ENCODE measurements at places on chromosomes 2 and 18.

- DNase-seq = no peak
Measured at GRCh38 chr18:8949206-8949605, 153.3 kb upstream of the NDUFV2 start.

DNA sequence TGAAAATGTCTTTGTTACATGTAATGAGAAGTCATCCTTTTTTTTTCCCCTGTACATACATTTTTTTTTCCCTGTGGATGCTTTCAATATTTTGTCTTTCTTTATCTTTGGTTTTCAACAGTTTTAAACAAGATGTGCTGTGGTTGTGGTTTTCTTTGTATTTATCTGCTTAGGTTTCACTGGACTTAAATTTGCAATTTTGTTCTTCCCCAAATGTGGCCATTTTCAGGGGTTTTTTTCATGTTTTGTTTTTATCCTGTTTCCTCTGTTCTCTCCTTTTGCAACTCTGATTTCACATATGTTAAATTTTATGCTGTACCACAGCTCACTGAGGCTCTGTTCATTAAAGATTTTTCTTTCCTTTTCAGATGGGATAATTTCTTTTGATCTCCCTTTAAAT is 41.7 kb downstream of the GALNT1 start:
- no peak for DNase-seq

DNA sequence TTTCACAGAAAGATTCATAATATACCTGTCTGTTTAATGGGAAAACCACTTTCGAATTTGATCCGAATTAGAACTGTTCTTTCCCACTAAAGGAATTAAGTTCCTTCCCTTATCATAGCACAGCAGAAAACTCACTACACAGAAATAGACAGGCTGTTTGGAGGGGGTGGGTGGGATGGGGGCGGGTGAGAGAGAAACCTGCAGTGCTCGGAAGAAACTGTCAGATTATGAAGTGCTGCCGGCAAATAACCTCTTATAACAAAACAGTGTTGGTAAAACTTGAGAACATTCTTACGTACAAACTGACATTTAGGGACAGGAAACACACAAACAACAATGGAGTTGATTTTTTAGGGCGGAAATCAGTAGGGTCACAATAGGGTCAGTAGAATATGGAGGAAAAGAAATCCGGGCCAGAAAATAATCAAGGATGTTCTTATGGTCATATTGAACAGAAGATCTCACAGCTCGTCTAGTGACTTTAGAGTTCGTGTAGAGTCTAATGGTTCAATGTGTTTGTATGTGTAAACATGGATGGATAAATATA is 756.0 kb upstream of the LRATD1 start:
- no peak for DNase-seq

DNA sequence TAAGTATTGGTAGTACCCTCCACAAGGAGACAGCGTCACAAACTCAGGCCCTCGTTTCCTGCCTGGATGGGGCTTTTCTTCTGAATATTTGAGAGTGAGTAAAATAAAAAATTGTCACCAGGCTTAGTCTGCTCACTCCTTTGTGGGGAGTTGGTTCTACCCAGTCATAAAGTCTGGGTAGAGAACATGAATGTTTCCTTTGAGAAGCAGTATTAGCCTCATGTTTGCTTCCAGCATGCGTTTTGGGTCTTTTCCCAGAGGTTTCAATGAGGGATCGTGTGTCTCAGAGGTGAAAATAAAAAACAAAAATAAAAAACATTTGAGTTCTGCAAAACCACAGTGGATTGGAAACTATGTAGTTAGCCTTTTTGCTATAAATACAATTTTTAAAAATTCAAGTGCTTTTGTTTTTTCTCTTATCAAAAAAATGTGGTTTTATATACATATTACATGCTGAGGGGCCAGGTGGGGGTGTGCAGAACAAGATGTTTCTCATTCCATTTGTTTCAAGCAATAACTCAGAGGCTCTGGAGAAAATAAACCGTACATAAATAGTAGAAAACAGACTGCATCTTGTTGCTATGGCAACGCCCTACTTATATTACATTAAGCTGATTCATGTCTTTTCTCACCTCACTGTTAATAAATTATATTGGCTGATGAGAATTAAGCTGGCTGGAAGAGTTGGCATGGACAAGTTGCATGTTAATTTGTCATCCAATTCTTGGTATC is 225.4 kb upstream of the FBXO11 start:
- DNase-seq = no peak

GRCh38 chr2:108554528-108554927 is 20.3 kb downstream of the LIMS1 start:
- no peak for DNase-seq

- DNase-seq = no peak
Measured at GRCh38 chr2:46392561-46393346, 86.6 kb upstream of the TMEM247 start.

- DNase-seq = no peak
Measured at GRCh38 chr2:212897296-212897695, 254.1 kb downstream of the IKZF2 start.

DNA sequence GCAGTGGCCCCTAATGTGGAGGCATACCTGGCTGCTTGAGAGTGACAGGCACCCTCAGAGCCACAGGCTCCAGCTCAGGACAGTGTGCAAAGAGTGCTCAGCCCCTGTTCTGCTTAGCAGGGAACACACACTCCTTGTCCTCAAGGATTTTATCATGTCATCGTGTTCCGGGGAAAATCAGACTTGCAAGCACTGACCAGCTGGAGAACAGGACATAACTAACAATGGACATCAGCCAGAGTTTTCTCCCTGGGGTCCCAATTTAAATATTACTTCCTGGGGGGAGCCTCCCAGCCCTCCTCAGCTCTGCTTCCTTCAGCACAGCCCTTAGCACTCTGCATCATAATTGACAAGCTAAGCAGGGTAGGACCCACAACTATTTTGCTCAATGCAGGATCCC is 175.4 kb upstream of the ACAA2 start:
- DNase-seq = no peak

DNA sequence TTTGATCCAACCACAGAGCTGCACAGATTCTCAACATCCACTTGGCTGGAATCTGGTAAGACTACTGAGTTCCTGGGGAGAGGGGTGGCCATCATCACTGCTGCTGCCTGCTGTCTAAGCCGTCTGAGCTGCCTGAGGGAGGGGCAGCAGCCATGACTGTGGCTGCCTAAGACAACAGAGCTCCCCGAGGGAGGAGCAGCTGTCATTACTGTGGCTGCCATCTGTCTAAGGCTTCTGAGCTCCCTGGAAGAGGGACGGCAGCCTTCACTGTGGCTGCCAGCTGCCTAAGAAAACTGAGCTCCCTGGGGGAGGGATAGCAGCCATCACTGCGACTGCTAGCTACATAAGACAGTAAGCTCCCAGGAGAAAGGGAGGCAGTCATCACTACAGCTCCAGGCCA is 584.4 kb downstream of the NR4A2 start:
- DNase-seq = peak; percentile 76

- DNase-seq = peak; percentile 84
Measured at GRCh38 chr2:67215214-67216055, 181.7 kb upstream of the ETAA1 start.

- DNase-seq = no peak
Measured at GRCh38 chr18:6745504-6746031, 16.1 kb downstream of the ARHGAP28 start.

- no peak for DNase-seq
Measured at GRCh38 chr2:238801791-238802190, 46.1 kb upstream of the TWIST2 start.

DNA sequence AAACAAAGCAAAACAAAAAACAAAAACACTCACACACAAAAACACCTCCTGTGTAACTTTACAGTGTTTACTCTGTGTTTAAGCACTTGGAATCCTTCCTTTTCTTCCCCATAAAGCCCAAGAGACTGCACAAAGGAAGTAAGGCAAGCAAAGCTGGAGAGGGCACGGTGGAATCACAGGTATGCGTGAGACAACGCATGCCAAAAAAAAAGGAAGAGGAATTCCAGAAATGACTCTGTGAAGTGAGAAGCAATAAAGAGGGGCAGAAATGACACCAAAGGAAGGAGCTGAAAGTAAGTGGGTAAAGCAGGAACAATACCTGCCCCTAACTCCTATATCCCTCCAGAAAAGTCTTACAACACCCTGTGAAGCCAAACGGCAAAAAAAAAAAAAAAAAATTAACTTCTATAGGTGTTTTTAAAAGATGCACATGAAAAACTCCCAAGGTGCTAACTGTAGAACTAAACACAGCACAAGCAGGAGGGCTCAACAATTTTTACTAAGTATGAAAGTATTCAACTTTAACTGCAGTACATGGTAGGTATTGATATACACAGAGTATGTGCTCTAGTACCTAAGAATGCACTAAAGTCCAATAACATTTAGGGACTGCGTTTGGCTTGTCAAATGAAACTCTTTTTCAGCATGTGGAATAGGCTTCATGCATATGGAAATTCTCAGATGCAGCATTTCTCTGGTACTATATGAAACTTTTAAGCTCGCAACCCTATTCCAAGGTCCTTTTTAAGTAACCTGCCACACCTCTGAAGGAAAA is 9.1 kb downstream of the RND3 start:
- DNase-seq = peak; percentile 47

GRCh38 chr18:23684515-23685197 is 4.6 kb upstream of the LAMA3 start:
- no peak for DNase-seq

- DNase-seq = no peak
Measured at GRCh38 chr2:211070547-211070946, 514.1 kb downstream of the CPS1 start.

- no peak for DNase-seq
Measured at GRCh38 chr2:88239781-88240180, 69.6 kb downstream of the THNSL2 start.

GRCh38 chr2:168181825-168182224 is 65.6 kb downstream of the STK39 start:
- no peak for DNase-seq

- peak; percentile 63 for DNase-seq
Measured at GRCh38 chr2:60555783-60556139, 2.3 kb upstream of the BCL11A start.

DNA sequence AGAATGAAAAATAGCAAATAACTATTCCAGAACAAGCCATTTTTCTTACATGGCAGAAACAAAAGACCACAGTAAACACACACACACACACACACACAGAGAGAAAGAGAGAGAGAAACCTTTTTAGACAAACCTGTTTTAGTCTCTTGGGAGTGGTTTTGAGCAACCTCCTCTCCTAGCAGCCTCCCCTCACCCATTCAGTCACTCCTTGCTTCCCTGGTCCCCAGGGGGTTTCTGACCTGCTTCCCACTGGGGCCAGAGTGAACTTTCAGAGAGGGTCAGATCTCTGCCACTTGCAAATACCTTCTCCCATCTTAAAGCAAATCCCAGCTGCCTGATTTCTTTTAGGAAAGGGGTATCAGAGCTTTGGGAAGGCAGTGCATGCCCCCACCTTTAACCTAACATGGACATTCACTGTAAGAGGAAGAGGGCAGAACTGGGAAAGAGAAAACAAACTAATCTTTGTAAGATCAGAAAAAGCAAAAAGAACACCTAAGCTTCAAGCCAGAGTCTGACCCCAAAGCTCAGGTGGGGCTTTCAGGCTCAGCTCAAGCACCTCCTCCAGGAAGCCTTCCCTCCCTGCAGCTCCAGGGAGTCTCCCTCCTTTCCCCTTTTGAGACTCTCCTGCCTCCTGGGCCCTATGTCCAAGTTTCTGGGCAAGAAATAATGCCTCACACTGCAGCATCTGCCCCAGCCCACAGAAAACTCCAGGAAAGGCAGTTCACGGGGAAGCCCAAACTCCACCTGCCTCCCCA is 2.7 kb downstream of the SDC1 start:
- DNase-seq = no peak

- DNase-seq = no peak
Measured at GRCh38 chr2:127743477-127744026, 42.3 kb downstream of the SFT2D3 start.

- no peak for DNase-seq
Measured at GRCh38 chr2:128808462-128809258, 490.0 kb upstream of the HS6ST1 start.

- no peak for DNase-seq
Measured at GRCh38 chr18:3877678-3878077, 427.7 kb downstream of the TGIF1 start.

GRCh38 chr2:16638946-16639345 is 26.7 kb downstream of the CYRIA start:
- no peak for DNase-seq

DNA sequence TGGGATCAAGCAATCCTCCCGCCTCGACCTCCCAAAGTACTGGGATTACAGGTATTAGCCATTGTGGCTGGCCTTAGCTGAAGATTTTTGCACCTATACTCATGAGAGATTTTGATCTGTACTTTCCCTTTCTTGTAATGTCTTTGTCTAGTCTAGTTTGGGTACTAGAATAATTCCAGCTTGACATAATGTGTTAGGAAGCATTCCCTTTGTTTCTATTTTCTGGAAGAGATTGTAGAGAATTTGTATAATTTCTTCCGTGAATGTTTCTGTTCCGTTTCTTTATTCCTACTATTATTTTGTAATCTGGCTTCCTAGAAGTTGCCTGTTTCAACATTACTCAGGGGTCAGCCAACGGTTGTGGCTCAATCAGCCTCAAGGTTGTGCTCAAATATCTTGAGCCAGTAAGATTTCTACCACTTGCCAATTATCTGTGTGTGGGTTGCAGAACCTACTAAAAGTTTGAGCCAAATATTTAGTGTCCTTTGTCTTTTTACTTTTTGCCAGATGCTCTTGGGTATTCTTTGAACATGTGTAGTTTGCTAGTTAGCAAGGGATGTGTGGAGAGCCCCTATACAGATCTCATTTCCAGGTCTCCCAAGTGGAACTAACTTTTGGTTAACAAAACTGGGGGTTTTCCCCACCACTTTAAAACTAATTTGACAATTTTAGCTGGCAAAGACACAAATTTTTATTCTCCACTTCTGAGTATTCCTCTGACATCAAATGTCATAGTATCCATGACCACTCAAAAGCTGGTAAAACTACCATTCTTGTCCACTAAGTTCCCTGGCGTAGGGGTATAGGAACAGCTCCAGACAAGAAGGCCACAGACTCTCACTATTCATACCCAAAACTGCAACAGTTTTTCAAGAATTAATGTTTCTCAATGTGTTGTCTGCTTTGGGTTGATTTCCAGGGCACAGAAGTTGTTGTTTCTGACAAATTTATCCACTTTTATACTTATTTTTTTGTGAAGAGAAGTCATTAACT is 42.8 kb upstream of the BAZ2B start:
- DNase-seq = no peak

DNA sequence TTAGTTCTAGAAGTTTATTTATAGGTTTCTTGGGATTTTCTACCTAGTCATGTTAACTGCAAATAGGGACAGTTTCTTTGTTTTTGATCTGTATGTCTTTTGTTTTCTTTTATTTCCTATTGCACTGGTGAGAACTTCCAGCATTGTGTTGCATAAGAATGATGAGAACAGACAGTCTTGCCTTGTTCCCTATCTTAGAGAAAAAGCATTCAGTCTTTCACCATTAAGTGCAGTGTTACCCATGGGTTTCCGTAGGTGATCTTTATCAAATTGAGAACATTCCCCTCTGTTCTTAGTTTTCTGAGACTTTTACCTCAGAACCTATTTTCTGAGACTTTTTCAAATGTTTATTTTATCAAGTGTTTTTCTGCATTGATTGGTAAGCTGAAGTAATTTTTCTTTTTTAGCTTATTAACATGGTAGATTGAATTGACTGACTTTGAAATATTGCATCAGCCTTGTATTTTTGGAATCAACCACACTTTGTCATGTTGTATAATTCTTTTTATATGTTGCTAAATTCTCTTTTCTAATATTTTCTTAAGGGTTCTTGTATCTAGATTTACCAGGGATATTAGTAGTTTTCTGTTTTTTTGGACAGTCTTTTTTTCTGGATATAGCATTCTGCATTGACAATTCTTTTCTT is 17.2 kb downstream of the MFSD6 start:
- DNase-seq = no peak

Data from ELF-1 (cell line).